ENCODE measurements at places on chromosomes 16 and 17.

DNA sequence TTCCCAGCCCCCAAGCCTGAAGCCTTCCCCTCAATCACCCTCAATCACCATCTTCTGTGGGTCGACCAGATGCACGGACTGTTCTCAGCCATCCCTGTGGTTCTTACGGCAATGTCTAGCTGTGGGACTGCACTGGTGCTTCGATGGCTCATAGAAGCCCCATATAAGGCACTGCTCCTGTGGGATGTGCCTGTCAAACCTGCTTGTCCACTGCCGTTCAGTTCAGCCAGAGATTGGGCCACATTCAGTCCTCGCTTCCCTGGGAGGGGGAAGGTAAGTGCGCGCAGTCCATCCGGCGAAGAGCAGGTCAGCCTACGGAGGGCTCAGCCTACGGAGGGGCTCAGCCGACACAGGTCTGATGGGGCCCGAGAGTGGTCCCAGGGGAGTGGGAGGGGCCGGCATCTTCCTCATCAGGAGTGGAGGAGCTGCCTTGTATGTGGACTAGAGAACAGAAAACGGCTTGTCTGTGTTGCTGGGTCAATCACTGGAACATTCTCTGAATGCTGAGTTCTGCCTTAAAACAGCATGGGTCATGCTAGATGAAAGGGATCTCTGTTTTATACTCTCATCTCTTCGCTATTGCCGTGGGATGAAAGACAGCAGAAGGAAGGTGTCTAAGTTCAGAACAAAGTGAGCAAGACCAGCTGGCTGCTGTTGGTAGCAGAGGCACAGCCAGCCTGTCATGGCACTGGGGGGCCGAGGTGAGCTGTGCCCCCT lies at the start of gene CARD14:
TSS of gene CARD14 (plus strand) at position 247 of the 717 bp plus-strand sequence. CDS start 11,409 bp downstream, outside the sequence.
- peak; percentile 95 for DNase-seq

- DNase-seq: no peak
Measured at GRCh38 chr16:83272843-83273242, 534.9 kb upstream of the HSBP1 start.

DNA sequence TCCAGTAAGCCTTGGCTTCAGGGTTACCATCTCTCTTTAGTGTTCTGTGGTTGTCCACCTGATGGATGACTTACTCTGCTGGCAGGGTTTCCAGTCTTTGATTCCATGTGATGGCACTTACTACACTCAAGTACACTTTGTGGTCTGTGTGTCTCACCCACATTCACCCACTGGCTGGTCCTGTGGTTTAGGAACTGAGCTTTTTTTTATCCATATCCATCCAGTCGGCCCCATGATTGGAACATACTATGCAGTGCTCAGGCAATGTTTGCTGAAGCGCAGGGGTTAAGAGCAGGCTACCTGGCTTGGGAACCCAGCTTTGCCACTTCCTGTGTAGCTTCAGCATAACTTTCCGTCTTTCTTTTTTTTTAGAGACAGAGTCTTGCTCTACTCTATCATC lies 2.8 kb upstream of the FUS start:
- peak; percentile 69 for DNase-seq

GRCh38 chr17:17569691-17570090 lies 21.8 kb downstream of the PEMT start:
- DNase-seq: no peak

- DNase-seq: no peak
Measured at GRCh38 chr17:38783227-38783626, 16.1 kb downstream of the PIP4K2B start.

DNA sequence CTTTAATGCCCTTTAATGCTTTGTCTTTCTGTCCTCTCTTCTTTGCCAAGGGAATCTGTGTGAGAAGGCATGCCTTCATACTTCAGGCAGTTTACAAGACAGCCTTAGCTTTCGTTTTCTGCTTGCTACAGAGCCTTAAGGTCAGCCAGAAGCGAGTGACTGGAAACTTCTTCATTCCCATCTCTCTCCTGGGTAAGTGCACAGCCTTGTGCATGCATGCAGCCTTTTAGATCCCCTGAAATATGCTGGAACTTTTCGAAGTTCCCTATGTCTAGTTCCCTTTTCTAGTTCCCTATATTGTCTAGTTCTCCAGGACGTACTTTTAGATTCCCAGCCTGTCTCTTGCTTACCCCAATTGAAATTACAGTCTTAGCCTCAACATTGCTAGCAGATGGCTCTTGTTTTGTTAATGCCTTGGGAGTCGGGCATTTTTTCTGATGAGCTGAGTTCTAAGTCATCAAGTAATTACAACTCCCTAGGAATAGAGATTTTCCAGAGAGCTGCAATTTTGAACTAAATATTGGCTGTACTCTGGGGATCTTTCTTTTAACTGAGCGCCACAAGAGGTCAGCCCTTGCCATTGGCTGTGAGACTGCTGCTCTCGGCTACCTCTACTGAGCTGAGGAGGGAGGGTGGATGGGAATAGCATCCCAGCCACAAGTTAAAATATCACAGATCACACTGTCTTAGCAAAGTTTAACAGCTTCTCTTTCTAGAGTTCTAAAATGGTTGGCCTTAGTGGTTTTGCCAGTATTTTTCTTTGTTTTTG lies 22.7 kb upstream of the PPM1D start:
- DNase-seq: peak; percentile 9

GRCh38 chr16:10835281-10835931 lies 16.8 kb upstream of the TVP23A start:
- DNase-seq: no peak

- peak; percentile 81 for DNase-seq
Measured at GRCh38 chr17:69414408-69415274, at the start of gene MAP2K6. MAP2K6 (plus strand) TSS chr17:69414697; CDS start chr17:69414985, 288 bp downstream.

DNA sequence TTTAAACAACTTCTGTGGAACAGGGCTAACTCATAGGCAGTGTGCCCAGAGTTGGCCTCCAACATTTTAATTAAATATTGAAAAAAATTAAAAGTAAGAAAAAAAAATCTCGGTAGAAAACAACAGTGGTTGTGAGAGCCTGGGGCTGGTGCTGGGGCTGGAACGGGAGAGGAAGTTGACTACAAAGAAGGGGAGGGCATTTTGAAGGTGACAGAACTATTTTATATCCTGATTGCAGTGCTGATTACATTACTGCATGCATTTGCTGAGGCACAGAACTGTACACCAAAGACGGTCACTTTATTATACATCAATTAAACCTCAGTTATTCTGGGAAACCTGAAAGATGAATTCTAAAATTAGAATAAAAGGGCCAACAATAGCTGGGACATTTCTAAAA lies 142.5 kb downstream of the PARN start:
- DNase-seq: peak; percentile 31

GRCh38 chr16:83971165-83972130 lies 3.4 kb downstream of the NECAB2 start:
- peak; percentile 10 for DNase-seq

DNA sequence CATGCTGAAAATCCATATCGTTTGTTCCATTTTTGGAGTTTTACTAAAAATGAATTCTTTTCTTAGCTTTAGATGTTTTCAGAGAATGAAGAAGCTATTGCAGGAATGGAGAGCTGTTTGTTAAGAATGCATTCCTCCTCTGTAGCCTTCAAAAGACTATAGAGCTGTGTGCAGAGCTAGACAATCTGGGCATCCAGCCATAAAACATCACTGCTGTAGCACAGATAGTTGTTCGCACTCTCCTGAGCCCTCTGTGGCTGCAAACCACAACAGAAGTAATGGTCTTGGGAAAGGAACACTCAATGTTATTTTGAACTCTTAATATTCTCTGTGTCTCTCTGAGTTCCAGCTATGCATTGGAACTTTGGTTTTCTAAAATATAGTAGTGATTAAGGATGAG lies 4.9 kb downstream of the TNRC6C start:
- DNase-seq: no peak

DNA sequence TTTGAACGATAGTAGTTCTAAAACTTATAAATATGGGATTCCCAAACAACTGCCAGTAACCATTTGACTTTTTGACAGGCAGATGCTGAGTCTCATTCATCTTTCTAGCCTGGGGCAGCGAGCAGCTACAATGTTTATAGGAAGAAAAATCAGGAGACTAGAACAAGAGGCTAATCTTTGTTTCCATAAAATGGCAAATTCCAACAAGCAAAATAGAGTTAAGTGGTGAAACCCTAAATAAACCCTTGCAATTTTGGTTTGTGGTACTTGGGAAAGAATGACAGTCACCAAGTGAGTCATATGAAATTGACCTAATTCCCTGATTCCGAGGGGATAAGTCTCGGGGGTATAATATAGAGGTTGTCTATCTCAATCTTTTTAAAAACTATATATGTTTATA lies 27.3 kb upstream of the HS3ST2 start:
- no peak for DNase-seq

All from DMS53 (cell line).